ENCODE measurements at places on chromosomes 3 and 15.

DNA sequence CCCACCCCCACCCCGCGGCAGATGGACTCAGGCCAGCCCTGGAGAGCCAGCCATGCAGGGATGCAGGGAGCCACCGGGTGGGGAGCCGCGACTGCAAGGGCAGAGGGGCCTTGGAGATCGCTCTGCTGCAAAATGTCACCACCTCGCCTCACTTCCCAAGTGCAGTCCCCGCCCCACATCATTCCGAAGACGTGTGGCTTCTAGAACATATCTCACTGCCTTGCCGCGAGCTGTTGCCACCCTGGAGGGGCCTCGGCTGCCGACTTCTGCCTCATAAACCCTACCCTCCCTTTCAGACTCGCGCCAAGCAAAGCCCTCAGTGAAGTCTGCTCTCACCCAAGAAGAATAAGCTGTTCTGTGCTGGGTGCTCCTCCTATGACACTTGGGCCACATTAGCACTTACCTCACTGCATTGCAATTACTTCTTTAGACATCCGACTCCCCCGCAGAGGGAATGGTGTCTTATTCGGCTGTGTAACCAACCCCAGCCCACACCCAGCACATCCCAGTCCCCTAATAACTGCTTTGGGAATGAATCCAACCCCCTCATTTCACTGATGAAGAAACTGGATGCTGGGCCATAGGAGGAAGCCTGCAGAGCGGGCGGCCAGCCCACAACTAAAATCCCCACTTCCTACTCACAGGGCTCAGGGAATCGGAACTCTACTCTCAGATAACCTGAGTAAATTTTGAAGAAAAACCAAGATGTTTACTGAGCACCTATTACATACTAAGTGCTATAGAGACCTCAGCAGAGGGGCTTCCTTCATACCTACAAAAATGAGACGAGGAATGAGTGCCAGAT lies 8.6 kb downstream of the TLE3 start:
- H3K36me3 ChIP-seq = no peaks in the 10 kb centered on the region
- no peak for DNase-seq
- peaks cover 26% of the 10 kb centered on the region for H3K4me1 ChIP-seq

- no peaks in the 10 kb centered on the region for H3K4me1 ChIP-seq
- H3K36me3 ChIP-seq = no peaks in the 10 kb centered on the region
- DNase-seq = no peak
- H3K4me3 ChIP-seq = no peak overlapping the region
- H3K27ac ChIP-seq = no peak overlapping the region
Observed at GRCh38 chr3:146313031-146313745, 62.3 kb upstream of the PLSCR4 start.

DNA sequence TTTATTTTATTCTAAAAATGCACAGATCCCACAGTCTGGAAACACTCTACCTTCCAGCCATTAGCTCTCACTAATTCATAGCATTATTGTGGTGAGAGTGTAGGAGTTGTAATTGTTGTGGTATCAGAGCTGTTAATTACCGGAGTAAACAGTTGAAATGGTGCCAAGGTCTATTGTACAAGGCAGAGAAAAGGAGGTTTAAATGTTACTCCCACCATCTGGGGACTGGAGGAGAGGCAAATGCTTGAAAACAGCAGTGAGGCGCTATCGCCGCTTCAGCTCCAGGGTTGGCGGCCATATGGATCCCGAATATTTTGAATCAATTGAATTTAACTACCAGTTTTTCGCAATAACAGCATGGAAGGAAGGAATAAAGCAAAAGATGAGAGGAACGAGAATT lies 113.1 kb upstream of the C15orf61 start:
- no peaks in the 10 kb centered on the region for H3K27me3 ChIP-seq
- no peak overlapping the region for H3K4me3 ChIP-seq
- no peaks in the 10 kb centered on the region for H3K4me1 ChIP-seq
- H3K27ac ChIP-seq = no peak overlapping the region
- H3K36me3 ChIP-seq = no peaks in the 10 kb centered on the region

GRCh38 chr3:158105119-158105709 lies 1.0 kb downstream of the SHOX2 start:
- H3K4me3 ChIP-seq = peak overlapping the region; percentile 74
- no peaks in the 10 kb centered on the region for H3K36me3 ChIP-seq
- H3K4me1 ChIP-seq = no peaks in the 10 kb centered on the region
- peaks cover 84% of the 10 kb centered on the region for H3K27me3 ChIP-seq
- H3K27ac ChIP-seq = peak overlapping the region; percentile 91

GRCh38 chr3:138047596-138048158 lies 37.7 kb downstream of the CLDN18 start:
- H3K4me1 ChIP-seq = no peaks in the 10 kb centered on the region
- no peak overlapping the region for H3K4me3 ChIP-seq
- no peak for DNase-seq

DNA sequence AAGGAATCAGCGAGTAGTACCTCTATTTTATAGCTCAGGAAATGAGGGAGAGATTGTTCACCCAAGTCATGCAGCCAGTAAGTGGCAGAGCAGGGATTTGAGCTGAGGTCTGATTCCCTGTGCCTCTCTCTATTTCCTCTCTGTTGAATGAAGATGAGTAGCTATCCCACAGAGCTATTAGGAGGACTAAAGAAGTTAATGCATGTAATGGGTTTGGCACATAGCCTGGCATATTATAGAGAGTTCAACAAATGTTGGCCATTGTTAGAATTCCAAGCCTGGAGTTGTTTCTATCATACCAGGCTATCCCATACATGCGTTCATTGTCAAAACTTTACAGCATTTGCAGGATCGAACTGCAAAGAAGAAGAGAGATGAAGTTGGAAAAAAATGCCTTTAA lies 21.8 kb upstream of the KLHL6 start:
- H3K4me3 ChIP-seq = no peak overlapping the region
- no peak for DNase-seq
- no peaks in the 10 kb centered on the region for H3K36me3 ChIP-seq
- H3K27ac ChIP-seq = no peak overlapping the region
- no peaks in the 10 kb centered on the region for H3K4me1 ChIP-seq

DNA sequence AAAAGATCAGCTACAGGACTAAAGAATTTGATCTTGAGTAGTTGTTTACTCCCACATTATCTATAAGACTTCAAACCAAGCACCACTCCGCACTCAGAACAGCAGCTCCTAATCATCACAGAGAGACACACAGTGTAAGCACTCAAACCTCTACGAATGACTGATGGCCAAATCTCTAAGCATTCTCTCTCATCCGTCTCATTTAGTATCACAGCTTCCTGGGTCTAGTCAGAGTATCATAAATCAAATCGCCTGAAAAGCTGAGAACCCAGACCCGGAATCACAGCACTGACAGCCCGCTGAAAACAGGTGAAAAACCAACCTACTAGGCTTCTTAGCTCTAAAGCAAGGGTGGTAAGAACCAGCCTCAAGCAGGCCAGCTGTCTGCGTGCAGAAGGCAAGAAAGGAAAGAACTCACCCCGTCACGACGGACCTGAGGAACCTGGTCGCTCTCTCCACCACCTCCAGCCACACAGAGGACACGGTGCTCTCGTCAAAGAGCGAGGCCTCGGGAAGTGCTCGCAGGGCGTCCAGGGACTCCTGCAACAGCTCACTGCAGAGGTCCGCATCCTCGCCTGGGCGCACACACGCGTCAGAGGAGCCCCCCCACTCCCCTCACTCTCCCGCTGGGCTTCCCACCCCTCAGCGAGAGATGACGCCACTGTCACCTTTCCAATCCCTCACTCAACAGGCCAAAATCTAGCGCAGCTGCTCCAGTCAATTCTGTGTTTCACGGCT lies 47.9 kb downstream of the HERC2 start:
- H3K27ac ChIP-seq = no peak overlapping the region
- H3K4me3 ChIP-seq = no peak overlapping the region
- no peaks in the 10 kb centered on the region for H3K36me3 ChIP-seq
- no peak for DNase-seq
- no peaks in the 10 kb centered on the region for H3K27me3 ChIP-seq

DNA sequence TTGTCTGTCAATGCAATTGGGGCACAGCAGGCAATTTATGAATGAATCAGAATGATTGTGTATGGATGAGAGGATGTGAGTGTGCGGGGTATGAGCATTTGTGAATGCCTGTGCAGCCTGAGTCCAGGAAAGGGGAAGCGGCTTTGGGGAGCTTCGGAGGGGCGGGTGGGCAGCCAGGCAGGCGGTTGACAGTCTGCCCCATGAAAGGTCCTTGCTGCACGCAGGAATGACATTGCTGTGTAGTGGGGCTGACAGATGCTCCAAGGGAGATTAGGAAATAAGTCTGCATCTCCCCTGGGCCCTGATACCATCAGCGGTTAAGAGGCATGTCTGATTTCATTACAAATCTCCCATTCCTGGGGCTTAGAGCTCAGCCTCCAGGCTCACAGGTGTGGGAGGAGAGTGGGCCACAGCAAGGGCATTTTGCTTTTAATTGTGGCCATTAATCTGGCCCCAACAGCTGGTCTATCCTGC lies 26.4 kb upstream of the TSPAN3 start:
- no peaks in the 10 kb centered on the region for H3K36me3 ChIP-seq
- H3K27ac ChIP-seq = no peak overlapping the region
- no peak for DNase-seq
- H3K27me3 ChIP-seq = no peaks in the 10 kb centered on the region
- no peaks in the 10 kb centered on the region for H3K4me1 ChIP-seq
- no peak overlapping the region for H3K4me3 ChIP-seq

DNA sequence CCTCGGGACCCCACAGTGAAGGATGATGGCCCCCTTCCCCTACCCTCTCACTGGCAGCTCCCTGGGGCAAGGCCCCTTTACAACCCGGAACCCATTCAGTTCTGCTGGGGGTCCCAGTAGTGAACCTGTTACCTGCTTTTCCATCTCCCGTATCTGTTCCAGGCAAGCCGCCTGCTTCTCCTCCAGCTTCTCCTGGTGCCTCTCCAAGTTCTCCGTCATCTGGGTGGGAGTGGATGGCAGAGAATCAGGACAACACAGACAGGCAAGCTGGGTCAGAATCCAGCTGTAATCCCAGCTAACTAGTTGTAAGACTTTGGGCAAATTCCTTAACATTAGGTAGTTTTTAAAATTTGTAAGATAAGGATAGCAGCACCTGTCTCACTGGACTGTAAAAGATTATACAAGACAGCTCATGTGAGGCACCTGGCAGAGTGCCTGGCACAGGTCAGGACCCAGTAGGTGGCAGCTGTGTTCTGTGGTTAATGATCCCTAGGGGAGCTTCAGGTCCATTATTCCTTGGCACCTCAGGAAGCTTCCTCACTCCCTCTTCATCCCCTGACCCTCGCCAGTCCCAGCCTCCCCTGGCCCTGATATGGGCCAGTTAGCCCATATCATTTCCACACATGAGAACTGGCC lies 6.4 kb upstream of the ANKRD63 start:
- DNase-seq = no peak
- H3K36me3 ChIP-seq = no peaks in the 10 kb centered on the region
- H3K27ac ChIP-seq = no peak overlapping the region
- H3K4me1 ChIP-seq = no peaks in the 10 kb centered on the region

DNA sequence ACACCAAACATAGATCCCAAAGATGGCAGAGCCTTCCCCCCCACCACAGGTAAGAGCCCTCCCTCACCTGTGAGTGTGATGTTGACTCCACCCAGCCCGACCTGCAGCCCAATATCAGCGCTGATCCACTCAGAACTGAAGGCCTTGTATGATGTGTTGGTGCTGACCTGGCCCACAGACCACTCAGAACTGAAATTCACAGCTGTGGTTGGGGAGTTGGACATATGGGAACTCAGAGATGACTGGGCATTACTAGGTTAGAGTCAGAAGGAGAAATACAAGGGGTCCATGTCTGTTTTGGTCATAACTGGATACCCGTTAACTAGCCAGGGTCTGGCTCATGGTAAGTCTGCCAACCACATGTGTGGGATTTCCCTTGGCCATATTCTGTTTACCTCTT lies 6.9 kb downstream of the DUOXA2 start:
- H3K36me3 ChIP-seq = no peaks in the 10 kb centered on the region
- peaks cover 8% of the 10 kb centered on the region for H3K4me1 ChIP-seq
- DNase-seq = no peak
- H3K27me3 ChIP-seq = peaks cover 19% of the 10 kb centered on the region
- H3K4me3 ChIP-seq = no peak overlapping the region
- H3K27ac ChIP-seq = no peak overlapping the region

DNA sequence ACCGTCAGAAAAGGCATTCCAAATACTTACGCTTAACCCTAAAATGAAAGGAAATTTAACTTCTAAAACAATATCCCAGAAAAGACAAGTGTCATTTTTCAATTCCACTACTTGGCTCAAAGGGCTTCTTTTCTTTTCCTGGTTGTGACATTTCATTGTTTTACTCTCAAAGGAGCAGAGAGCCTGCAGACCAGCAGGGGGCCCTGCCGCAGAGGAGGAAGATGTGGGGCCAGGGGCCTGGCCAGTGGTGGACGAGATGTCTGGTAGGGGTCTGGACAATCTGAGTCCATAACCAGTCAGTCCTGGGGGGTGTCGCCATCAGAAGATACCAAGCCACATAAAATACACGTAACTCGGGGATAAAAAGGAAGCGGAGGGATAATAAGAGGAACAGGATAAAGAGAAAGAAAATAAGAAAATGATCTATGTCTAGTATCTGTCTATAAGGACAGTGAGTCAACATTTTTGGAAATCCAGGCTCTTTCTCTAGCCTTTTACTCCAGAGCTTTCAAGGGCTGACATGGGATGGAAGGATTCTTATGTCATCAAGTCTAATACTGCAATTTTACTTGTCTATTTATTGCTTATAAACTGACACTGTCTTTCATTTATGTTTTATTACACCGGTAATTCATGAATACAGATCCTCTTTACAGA lies 54.2 kb upstream of the ARHGEF3 start:
- H3K36me3 ChIP-seq = no peaks in the 10 kb centered on the region
- DNase-seq = no peak
- no peak overlapping the region for H3K4me3 ChIP-seq
- H3K27me3 ChIP-seq = no peaks in the 10 kb centered on the region

- DNase-seq = no peak
- no peak overlapping the region for H3K4me3 ChIP-seq
- H3K36me3 ChIP-seq = no peaks in the 10 kb centered on the region
- no peaks in the 10 kb centered on the region for H3K4me1 ChIP-seq
- H3K27ac ChIP-seq = no peak overlapping the region
Observed at GRCh38 chr3:140842984-140843649, 98.5 kb upstream of the SLC25A36 start.

- no peaks in the 10 kb centered on the region for H3K36me3 ChIP-seq
- no peaks in the 10 kb centered on the region for H3K27me3 ChIP-seq
- H3K4me1 ChIP-seq = peaks cover 6% of the 10 kb centered on the region
- no peak overlapping the region for H3K27ac ChIP-seq
- no peak overlapping the region for H3K4me3 ChIP-seq
Observed at GRCh38 chr3:124059580-124059979, 67.7 kb upstream of the ROPN1 start.

GRCh38 chr3:138059261-138059660 lies 49.3 kb downstream of the CLDN18 start:
- no peaks in the 10 kb centered on the region for H3K4me1 ChIP-seq
- H3K36me3 ChIP-seq = no peaks in the 10 kb centered on the region
- H3K27me3 ChIP-seq = no peaks in the 10 kb centered on the region
- no peak for DNase-seq
- no peak overlapping the region for H3K4me3 ChIP-seq

DNA sequence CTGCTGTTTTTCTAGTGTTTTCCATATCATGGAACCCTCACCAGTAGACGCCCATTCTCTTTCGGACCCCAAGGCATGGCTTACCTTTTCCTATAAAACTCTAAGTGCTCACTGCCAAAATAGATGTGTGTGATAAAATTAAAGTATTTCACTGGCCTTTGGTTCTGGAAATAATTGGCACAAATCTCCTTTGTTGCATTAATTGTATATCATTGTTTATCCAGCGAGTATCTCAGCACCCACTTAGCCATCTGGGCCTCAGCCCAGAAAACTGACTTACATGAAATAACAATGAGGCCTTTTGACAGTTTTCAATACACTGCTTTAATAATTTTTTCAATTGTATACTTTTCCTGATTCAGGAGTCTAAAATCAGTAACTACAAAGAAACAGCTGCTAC lies 105.1 kb downstream of the MECOM start:
- no peaks in the 10 kb centered on the region for H3K4me1 ChIP-seq
- no peaks in the 10 kb centered on the region for H3K36me3 ChIP-seq
- H3K27ac ChIP-seq = no peak overlapping the region
- H3K27me3 ChIP-seq = no peaks in the 10 kb centered on the region
- H3K4me3 ChIP-seq = no peak overlapping the region

Measured in breast epithelium (tissue), 4 donors.